Stimulated activated naive CD8-positive, alpha-beta T cell treated with anti-CD3 and anti-CD28 coated beads, Interleukin-15, Interleukin-2, amounts not matched to agents 100 U/mL and 50 U/mL, for 24 hours (primary cell): ENCODE measurements at places on chromosomes 1 and 21.

DNA sequence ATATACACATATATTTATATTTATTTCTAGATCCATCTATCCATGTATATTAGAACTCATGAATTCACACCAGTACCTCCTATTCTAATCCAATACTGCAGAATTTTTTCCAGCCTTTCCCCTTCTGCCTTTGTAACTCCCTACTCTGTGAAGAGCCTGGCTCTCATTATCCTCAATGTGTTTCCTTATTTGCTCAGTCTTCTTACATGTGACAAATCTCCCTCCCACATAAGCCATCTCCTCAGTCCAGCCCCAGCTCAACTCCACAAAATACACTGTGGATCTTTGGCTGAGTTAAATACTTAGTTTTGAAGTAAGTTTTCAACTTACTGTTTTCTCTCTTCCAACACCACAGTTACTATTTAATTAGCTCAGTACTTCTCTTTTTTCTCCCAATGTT is 45.7 kb downstream of the ATP5PO start:
- no peak for DNase-seq

- no peak for DNase-seq
Measured at GRCh38 chr1:99180915-99181314, 83.4 kb upstream of the PLPPR4 start.

- no peak for DNase-seq
Measured at GRCh38 chr1:17289721-17290120, 18.3 kb upstream of the PADI4 start.

- DNase-seq, result no peak
Measured at GRCh38 chr1:92945748-92946270, 15.5 kb downstream of the DIPK1A start.

DNA sequence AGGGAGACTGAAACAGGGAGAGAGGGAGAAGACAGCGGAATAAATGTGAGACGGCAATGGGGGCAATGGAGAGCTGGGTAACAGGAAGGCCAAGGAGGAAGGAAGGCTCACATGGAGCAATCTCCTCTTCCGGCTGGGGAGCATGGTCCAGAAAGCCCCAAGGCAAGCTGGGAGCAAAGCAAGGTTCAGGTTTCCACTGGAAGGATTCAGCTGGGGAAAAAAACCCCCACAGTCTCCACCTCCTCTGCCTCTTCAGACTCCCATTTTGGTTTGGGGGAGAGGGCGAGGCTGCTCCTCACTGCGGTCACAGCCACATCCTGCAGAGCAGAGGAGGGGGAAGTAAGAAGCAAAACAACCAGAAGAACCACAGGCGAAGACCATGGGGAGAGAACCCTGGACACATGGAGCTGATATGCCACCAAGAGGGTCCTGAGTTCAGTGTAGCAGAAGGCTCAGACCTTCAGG is 650 bp downstream of the TNFAIP8L2 start:
- peak; percentile 74 for DNase-seq

GRCh38 chr21:25708467-25709065 is 26.1 kb downstream of the ATP5PF start:
- peak; percentile 46 for DNase-seq

DNA sequence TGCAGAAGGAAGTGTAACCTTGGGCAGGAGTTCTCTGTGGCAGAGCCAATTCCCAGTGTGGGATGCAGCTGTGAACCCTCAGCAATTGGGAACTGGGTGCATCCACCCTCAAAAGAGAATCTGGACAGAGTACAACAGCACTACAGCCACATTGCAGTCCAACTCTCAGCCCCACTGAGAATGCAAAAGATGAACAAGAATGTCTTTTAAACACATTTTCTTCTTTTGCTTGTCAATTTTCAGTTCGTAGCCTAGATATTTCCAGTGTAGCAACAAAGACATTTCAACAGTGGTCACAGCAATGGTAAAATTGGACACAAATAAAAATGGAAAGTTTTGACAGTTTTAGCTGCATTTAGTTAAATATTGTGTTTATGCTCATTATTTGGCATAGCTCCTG is 114.0 kb upstream of the APP start:
- DNase-seq, result no peak

DNA sequence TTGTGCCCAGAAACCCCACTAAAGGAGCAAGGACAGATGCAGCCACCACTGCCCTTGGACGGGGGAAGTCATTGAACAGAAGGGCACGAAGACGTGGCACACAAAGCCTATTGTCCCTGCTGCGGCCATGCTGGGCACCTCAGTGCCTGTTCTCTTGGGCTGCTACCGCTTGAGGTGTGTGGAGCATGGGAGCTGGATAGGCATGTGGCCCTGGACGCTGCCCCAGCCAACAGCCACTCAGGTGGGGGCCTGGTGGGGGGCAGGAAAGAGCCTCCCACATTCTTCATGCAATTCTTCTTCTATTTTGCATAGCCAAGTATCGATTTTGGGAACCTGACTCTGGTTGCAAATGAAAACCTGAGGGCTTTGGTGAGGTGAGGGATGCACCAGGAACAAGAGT is 337.2 kb downstream of the RPS6KC1 start:
- no peak for DNase-seq

- no peak for DNase-seq
Measured at GRCh38 chr1:91557039-91557690, 56.5 kb downstream of the CDC7 start.

GRCh38 chr1:206503591-206504362 is 3.6 kb upstream of the RASSF5 start:
- peak; percentile 73 for DNase-seq

GRCh38 chr1:214281720-214282629 is 1.0 kb downstream of the SMYD2 start:
- no peak for DNase-seq

DNA sequence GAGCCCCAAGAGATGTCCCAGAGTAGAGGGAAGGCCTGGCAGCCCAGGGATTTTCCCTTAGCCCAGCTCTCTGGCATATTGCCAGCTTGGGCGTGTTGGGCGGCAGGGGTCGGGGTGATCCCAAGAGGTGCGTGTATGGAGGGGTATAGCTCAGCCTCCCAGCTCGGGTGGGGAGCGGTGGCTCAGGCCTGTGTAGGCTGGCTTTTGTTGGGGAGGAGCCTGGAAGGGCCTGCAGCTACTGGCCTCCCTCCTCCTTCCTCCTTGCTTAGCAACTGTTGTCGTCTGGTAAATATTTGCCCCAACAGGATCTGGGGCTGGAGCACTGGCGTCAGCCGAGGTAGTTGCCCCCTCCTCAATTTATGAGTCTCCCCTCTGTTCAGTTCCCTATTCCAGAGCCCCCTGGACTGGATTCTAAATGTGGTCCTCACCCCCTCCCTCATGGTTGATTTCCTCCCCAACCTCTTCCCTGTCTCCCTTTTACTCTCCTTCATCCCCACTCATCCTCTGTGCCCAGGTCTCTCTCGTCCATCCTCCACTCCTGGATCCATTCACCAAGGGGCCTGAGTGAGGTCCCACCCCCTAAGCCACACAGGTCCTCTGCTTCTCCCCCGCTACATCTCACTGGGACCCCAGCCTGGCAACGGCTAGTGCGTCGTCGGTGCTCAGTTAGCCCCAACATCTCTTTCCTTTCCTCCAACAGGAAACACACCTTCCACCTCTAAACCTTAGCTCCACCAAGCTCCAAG is 10.3 kb upstream of the LMNA start:
- peak; percentile 70 for DNase-seq

DNA sequence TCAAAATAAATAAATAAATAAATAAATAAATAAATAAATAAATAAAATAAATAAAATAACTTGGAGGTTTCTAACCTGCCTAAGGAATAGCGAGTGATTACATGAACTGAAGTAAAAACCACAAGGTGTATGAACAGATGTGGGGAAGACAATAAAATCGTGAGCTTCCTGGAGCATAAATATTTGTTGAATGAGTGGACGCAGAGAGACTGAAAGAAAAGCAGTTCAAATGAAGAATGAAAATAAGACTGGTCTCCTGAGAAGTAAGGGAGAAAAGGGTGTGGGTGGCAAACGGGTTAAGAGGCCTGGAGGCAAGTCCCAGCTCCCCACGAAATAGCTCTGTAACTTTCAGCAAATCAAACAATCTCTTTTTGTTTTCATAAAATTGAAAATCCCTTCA is 33.6 kb downstream of the CHML start:
- DNase-seq, result no peak

DNA sequence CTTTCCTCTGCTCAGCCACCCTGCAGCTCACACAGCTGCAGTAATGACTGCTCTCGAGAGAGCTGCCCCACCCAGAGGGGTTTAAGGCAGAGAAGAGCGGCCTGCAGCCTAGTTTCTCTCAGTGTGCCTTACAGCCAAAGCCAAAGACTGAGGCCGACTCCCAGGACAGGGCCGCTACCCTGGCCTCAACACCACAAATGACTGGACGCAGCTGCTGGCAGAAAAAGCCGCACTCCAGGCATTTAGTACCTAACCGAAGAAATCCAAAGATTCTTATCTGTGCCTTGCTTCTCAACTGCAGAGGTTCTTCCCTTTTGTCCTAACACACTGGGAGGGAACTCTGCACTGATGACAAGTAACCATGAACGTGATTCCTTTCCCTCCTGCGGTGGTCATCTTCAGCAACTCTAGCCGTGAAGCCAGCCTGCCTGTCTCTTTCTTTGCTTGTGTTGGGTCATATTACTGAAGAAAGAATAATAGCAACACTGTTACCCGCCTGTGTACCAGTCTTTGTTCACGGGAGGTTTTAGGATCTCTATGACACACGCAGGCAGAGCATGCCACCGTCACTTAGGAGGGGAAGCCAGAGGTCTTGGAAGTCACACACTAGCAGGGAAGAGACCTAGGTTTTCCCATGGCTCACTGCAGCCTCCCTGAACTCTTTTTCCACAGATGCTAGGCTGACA is 202.7 kb downstream of the RHOU start:
- DNase-seq, result no peak

GRCh38 chr1:5490635-5491034 is 501.6 kb downstream of the NPHP4 start:
- DNase-seq, result no peak

DNA sequence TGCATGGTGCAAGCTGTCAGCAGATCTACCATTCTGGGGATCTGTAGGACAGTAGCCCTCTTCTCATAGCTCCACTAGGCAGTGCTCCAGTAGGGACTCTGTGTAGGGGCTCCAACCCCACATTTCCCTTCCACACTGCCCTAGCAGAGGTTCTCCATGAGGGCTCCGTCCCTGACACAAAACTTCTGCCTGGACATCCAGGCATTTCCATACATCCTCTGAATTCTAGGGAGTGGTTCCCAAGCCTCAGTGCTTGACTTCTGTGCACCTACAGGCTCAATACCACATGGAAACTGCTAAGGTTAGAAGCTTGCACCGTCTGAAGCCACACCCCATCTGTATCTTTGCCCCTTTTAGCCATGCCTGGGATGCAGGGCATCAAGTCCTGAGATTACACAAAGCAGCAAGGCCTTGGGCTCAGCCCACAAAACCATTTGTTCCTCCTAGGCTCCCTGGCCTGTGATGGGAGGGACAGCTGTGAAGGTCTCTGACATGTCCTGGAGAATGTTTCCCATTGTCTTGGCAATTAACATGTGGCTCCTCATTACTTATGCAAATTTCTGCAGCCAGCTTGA is 117.0 kb upstream of the NFIA start:
- no peak for DNase-seq

DNA sequence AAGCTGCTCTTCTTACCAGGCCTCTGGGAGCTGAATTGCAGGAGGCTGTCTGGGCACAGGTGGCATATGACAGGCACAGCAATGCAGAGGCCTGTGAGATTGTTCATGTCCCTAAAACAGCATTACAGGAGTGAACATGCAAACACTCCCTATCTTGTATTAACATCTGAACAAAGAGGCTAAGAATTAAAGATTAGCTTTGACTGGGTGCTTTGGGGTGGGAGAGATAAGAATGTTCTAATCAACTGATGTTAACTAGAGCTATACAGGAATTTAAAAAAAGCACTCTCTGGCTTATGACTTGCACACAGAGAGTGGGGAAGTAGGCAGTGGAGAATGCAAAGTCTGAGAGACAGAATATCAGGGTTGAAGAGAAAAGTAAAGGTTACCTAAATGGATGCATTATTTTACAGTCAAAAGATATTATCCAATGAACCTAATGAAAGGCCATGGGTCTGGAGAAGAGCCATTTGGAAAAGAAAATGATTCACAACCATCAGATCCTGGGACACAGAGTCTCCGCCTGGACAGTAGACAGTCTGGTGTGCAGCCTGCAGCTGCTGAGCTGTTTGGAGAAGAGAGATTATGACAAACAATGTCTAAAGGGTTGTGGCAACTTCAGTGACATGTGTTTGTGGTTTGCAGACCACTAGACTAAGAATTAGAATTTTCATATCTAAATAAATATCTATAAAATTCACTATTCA is 20.2 kb downstream of the DPT start:
- no peak for DNase-seq

- DNase-seq, result no peak
Measured at GRCh38 chr1:229152311-229152710, 118.6 kb upstream of the RAB4A start.

- DNase-seq, result no peak
Measured at GRCh38 chr1:215581896-215582295, 14.8 kb downstream of the KCTD3 start.

GRCh38 chr1:225827076-225827475 is 17.2 kb downstream of the EPHX1 start:
- no peak for DNase-seq

GRCh38 chr1:188129856-188130838 is 1301.4 kb downstream of the PLA2G4A start:
- no peak for DNase-seq

GRCh38 chr1:225253784-225254183 is 174.1 kb downstream of the LBR start:
- DNase-seq, result no peak

- peak; percentile 67 for DNase-seq
Measured at GRCh38 chr1:17606826-17607440, 67.4 kb downstream of the ARHGEF10L start.

DNA sequence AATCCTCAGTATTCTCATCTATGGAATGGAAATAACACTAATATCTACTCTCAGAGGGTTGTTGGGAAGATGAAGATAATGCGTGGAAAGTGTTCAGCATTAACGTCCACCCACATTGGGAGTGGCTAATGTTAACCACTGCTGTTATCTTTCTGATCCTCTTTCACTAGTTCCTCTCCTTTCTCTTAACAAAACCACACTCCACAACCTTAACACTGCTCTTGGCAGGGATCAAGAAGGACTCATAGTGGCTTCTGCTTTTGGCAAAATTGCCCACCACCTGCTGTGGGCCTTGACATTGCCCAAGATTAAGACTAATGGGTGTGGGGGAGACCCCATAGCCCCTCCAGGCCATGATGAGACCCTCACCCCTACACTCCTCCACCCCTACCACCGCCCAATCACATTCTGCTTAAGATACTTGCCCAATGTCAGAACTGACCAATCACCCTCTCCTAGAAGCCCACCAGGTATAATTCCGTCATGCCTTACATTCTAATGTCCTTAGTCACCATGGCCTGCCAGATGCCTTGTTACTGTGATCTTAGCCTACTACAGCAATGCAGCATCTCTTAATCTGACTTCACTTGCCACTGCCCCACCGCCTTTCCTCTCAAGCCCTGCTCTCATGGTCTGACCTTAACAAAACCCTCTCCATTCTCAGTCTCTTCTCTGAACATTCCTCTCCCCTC is 27.1 kb downstream of the DHCR24 start:
- no peak for DNase-seq
